ENCODE measurements at places on chromosomes 6 and 20.

GRCh38 chr6:94376876-94377275 lies 957.5 kb upstream of the EPHA7 start:
- DNase-seq: no peak

DNA sequence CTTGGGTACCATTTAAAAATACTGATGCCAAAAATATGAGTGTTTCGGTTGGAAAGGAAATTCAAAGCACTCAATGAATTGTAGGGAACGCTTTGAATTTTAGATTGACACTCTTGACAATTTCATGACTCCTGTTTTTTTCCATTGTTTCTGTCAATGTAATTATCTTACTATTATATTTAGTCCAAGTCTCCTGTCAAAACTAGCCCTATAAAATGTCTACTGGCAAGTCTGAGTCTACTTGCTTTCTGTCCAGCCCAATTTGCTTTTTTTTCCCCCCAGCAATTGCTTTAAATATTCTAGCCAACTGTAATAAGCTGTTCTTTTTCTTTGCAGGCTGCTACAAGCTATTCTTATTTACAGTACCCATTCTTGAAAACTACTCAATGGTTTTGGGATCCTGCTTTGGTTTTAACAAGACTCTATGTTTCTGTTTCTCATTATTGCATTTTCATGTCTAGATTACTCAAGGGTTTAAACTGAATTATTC lies 1103.9 kb upstream of the GJE1 start:
- DNase-seq: no peak

- DNase-seq: no peak
Observed at GRCh38 chr6:90859056-90859455, 272.2 kb upstream of the MAP3K7 start.

GRCh38 chr6:118509009-118509617 lies 39.0 kb upstream of the PLN start:
- DNase-seq: no peak

DNA sequence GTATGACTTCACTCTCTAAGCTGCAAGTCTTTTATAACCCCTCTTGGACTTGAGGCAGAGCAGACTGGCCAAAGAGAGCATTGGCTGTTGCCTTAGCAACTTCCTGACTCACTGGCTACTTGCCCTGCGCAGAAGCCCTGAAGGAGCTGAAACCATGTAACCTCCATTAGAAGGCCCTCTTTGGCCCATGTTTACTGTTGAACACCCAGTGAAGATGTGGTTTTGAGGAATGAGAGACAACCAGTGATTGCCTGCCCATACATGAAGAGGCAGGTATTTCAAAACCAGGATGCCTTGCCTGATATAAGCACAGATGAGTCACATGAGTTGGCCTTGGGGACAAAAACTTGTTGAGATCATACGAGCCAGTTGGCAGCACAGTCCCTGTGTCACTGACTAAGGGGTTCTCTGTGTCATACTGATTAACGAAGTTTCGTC lies 182.5 kb downstream of the EDN1 start:
- no peak for DNase-seq

DNA sequence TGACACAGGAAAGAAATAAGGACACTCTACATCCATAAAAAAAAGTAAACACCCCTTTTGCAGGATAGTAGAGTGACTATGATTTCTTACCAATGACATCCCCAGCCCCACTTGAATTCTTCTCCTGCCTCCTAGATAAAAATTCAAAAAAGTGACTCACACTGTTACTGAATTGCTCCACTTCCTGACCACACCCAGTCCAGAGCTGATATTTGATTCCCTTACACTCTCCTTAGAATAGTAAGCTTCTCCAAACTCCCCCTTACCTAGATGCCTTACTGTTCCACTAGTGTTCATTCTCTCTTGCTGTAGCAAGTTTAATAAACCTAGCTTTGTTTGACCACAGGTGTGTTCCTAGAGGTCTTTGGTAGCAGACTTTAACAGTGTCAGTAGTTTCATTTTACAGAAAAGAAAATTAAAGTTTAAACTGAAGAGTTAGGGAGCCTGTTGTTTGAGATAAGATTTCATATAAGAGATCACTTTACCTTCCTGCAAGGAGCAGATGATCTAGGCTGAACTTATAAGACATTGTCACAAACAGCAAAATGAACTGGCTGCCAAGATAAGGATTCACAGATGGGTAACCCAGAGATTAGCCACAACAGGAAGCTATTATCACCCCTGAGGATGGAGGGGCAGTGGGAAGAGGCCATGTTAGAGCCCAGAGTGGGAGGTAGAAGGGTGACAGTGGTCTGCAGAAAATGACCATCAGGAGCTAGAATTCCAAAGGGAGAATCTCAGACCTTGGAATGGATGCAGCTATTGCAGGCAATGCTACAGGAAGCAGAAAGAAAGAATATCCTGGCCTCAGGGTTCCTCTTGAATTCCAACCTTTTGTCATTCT lies 28.4 kb upstream of the BTN3A2 start:
- no peak for DNase-seq

DNA sequence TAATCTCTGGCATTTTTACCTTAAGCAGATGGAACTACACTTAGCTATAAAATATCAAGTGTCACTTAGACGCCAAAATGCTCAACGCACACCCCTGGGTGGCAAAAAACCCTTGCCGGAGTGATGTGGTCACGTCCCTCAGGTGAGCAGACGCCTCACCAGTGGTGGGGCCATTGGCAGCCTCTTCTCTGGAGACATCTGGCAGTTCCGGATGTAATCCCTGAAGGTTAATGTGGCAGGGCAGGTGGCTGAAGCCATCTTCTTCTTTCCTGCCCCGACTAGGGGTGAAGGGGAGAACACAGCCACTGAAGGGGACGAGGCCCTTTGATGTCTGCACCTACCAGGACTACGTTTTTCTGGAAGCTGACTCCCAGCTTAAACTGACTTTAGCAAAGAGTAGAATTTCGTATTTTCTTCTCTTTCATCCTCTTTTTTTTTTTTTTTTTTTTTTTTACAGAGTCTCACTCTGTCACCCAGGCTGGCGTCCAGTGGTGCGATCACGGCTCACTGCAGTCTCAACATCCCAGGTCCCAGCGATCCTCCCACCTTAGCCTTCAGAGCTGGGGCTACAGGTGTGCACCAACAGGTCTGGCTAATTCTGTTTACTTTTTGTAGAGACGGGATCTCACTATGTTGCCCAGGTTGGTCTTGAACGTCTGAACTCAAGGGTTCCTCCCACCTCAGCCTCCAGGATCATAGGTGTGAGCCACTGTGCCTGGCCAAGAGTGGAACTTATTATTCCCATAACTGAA lies 152.1 kb downstream of the TTLL2 start:
- DNase-seq: no peak

DNA sequence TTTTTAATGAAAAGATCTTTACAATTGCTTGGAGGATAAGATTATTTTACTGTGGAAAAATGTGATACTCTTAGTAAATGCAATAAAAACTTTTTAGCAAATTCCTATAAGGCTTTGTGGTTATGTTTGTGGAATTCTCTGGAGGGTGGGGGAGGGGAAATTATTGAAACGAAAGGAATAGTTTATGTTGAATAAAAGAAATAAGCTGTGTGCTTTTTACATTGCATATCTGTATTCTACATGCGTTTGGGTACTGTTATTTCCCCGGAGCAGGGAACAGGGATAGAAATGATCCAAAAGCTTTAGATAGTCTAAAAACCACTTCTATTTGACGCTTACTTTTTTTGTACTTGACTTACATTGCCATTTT lies 143.8 kb downstream of the SLC16A10 start:
- DNase-seq: no peak

GRCh38 chr6:28897369-28897745 lies 26.4 kb downstream of the TRIM27 start:
- DNase-seq: no peak

DNA sequence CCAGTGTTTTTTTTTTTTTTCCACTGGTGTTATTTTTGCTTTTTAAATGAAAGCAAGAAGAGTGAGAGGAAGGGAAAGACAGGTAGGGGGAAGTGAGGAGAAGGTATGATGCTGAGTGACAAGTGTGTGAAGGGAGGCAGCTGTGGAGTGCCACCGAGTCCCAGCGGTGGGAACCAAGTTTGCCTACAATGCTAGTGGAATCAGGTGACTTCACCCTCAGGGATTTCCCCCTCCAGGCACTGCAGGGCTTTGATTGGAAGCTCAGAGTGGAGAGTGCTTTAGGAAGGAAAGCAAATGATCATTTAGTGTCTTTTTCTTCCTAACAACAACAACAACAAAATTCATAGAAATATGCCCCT lies 120.5 kb upstream of the ENPP5 start:
- DNase-seq: no peak

DNA sequence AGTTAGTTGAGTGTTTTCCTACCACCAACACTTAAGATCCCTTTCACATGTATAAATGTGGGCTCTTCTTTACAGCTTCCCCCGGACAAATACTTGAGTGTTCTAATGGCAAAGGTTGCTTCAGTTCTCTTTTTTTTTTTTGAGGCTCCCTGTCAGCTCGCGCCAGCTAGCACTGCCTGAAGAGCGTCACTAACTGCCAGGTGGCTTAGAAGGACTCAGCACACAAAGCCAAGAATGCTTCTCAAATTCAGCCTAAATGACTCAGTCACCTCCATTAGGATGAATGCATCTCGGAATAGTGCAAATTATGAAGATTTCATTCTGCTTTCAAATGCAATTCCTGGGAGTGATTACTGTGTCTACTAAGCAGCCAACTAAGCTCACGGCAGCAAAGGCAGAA lies 150.7 kb upstream of the BTBD3 start:
- DNase-seq: no peak

DNA sequence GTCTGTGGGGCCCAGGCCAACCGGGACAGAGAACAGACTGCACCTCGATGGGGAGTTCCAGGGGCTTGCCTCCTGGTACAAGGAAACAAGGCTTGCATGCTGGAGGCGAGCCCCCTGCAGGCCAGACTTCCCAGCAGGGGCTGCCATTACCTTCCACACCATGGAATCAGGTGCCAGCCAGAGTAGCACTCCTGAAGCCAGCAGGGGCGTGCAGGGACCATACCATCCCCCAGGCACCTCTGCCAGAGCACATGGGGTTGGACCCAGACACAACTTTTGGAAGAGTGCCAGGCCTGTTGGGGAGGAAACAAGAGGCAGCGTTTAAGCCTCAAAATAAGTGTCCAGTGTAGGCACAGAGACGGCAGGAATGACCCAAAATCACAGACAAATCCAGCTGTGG lies 6.5 kb downstream of the DDO start:
- no peak for DNase-seq

DNA sequence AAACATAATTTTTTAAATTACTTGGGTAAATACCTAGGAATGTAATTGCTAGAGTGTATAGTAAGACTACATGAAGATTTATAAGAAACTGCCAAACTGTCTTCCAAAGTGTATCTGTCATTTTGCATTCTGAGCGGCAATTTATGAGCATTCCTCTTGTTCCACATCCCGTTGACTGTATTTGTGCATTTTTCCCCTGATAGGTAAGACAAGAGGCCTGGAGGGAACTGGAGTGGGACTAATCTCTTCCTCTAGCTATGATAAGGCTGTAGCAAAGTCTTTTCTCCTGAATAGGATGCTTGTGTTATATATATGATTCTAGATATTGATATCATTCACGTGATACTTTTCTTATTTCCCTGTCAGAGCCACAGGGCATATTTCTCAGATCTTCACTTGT lies 1557.5 kb downstream of the GRIK2 start:
- no peak for DNase-seq

DNA sequence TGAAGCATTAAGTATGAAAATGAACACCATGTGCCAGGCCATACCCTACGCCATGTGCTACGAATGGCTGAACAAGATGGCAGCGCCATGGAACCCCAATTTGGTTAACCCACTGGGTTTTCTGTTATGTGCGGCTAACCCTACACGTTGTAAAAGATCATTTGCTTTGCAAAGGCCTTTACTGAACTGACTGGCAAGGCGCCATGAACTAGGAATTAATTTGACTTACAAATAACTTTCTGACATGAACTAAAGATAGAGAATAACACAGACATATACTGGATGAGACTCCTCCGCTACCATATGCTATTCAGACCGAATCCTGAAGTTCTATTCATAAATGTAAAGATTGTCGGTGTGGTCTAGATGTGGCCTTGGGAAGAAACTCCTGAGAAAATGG lies 3.9 kb downstream of the CNKSR3 start:
- no peak for DNase-seq

- no peak for DNase-seq
Observed at GRCh38 chr6:15392182-15392581, 146.3 kb downstream of the JARID2 start.

DNA sequence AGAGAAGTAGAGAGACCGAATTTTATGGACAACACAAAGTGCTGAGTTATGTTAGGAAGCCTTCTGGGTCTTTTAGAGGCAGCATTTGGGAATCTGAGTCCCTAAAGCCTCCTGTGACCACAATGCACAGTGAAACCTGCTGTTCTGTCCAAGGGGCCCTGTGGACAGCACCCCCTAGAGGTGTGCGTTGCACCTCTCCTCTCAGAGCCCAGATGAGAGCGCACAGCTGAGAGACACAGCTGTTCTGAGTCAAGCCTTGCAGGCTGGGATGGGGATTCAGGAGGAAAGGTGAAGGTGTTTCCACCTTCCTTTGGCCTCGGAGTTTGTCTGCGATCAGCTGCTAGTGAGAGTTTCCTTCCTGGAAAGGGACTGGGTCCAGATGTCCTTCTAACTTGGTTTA lies 13.0 kb downstream of the PCK1 start:
- no peak for DNase-seq

GRCh38 chr20:16662467-16662866 lies 67.4 kb upstream of the SNRPB2 start:
- no peak for DNase-seq

DNA sequence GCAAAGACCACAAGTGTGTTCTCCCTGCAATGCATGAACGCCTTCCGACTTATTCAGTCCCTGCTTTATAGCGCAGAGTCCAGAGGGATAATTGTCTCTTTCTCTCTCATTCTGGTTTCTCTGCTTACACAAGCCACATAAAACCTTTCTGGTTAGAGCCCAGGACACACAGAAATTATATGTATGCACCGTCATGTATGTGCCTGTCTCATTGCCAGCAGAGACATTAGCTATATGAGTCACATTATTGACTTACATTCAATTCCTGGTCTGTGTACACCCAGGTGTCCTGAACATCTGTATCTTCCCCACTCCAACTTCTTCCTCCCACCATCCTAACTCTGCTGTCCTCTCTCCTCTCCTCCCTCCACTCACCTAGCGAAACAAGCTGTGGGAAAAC lies 44.0 kb downstream of the LRFN2 start:
- DNase-seq: no peak

GRCh38 chr20:8974009-8974708 lies 94.7 kb upstream of the PLCB4 start:
- DNase-seq: no peak

DNA sequence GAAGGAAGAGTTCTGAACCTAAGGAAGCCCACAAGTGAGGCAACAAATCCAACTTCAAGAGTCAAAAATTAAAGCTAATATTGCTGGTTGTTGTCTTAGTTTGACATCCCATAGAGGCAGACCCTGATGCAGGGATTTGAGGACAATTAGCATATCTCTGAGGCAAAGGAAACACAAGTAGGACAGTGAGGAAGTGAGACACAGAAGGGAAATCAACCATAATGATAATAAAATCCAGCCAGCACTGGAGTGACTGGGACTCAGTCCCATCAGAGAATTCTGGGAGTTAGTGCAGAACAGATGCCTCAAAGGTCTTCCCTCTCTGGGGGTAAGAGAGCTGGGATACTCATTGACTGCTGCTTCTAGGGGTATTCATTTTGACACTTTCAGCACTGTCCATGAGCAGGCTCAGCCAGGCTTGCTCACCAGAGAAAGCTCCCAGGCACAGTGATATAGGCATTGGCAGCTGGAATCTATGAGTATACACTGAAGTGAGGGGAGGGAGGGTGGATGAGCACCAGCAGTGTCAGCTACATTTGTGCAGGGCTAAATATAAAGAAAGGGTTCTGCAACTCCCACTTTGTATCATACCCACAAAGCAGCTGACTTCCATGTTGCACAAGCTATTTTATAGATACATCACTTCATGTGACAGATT lies 43.4 kb upstream of the SPTLC3 start:
- DNase-seq: no peak

- DNase-seq: no peak
Observed at GRCh38 chr20:34084227-34084923, 27.7 kb downstream of the EIF2S2 start.

All from NCI-H2081 treated with DMSO at 0.1 percent for 48 hours (cell line).